HT1080 (cell line): ENCODE measurements at places on chromosomes 1 and 21. TPM values are rescaled to one million over a fixed set of nuclear protein-coding genes. Genes with fewer than 3 reads are reported as not detected.
A peak's percentile ranks its signal among the peaks of the same experiment; 100 is the strongest.

RAVER2 gene
- total RNA-seq, result 12.4 and 12.5 TPM in 2 replicates

LCE2B gene
- total RNA-seq, result not detected in 2 replicates

- DNase-seq, result no peak
Measured at GRCh38 chr1:240344918-240345317, 253.2 kb downstream of the FMN2 start.

GRCh38 chr1:162823231-162823630, 32.7 kb downstream of the HSD17B7 start:
- DNase-seq, result peak; percentile 56

DNA sequence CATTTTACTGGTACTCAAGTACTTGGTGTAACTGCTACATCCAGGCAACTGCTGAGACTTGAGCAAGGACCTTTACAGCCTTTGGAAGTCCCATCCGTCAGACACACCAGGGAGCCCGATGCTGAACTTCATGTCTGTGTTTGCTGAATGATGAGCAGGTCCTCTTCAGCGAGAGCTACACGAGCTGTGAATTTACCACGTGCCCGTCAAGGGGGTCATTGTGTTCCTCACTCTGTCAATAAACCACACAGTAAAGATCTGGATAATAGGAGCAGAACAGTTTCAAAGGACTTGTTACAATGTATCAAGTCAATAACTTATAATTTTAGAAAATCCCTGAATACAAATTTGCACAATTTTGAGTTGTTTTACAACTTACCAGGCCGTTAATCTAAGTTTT, 427.2 kb downstream of the KIF26B start:
- DNase-seq, result no peak

DNA sequence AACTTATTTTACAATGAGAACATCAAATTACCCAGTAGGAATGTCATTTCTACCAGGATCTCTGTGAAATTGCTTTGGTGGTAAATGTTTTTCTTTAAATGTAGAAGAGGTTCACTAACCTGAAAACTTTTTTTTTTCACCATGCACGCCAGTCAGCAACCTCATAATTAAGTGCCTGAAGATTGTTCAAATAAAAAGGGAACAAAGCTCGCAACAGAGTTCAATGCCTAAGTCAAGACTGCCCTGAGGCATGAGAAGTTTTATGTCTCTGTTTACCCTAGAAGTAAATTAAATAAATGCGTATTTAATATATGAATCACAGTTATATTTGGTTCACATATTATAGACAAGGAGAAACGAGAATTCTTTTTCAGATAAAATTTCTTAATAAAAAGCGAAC, 13.8 kb upstream of the SYDE2 start:
- DNase-seq, result no peak

- DNase-seq, result no peak
Measured at GRCh38 chr1:57067863-57068262, 102.0 kb upstream of the C8B start.
